ENCODE measurements at places on chromosomes 12 and 14.

DNA sequence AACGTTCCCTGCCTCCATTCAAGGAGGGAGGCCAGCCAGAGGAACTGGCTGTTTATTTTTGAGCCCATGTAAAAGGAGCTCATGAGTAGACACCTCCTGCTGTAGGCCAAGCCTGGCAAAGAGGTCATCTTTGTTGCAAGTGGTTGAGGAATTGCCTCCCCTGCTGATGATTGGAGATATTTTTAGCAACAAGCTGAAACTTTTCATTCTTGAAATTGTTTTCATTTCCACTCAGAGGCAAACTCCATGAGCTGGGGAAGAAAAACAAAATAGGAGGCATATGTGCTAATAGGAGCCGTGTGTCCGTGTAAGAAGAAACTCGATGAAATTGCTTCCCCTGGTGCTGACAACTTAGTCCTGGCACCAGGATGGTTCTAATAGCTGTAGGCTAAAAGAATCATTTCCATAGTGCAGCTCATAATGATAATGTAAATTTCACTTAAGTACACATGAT, 440.1 kb upstream of the FAR2 start:
- DNase-seq, result no peak

DNA sequence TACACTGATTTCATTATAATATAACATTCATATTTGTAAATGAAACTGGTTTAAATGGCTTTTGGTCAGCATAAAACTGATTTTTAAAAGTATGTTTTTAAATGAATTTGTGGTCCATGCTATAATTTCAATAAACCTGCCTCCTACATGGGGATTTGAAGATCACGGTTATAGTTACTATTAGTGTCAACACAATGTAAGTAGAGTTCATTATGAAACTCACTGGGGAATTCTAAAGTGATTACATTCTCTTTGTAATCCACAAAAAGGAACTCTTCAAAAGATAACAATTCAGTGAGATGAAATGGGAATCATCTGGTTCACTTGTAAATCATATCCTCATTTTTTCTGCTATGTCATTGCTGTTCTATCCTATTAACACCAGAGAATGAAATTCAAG, 204.5 kb upstream of the G2E3 start:
- no peak for DNase-seq

DNA sequence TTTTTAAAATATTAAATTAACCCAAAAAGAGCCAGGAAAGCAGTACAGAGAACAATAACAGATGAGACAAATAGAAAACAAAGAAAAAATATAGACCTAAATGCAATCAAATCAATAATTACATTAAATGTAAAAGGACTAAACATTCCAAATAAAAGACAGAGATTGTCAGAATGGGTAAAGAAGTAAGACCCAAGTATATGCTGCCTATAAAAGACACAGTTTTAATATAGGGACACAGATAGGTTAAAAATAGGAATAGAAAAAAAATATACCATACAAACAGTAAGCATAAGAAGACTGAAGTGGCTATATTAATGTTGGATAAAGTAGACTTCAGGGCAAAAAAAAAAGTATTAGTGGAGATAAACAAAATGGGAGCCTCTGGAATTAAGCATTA, 163.1 kb upstream of the BCL2L14 start:
- DNase-seq, result no peak

DNA sequence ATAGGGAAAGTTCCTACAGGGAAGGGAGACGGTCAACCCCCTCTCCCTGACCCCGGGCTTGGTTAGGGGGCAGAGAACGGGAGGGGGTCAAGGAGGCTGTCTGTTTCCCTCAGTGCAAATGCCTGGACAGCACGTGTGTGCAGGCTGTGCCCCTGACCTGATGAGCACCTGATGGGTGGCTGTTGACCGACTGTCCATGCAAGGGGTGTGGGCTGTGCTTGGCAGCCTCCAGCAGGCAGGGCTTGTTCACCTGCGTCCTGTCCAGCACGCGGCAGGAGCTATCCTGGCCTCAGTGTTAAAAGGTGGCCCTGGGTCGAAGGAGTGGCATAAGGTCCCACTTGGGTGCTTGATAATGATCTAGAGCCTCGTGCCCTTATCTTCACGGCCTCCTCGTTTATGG, 221.0 kb downstream of the CACNA1C start:
- no peak for DNase-seq

DNA sequence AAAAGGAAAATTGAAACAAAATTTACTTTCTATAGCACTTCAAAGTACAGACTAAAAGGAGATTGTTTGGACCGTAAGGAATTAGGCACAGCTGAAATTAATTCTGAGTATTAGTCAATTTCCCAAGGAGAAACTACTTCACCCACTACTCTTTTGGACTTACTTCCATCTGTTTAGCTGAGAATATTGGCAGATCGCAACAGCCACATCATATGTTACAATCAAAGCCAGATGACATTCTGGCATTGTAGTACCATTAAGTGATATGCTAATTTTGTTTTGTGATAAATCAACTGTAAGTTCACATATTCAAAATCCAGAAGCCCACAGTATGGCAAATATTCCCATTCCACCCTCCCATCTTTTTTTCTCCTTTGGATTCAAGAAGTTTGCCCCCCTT, 47.1 kb upstream of the ANKS1B start:
- no peak for DNase-seq

DNA sequence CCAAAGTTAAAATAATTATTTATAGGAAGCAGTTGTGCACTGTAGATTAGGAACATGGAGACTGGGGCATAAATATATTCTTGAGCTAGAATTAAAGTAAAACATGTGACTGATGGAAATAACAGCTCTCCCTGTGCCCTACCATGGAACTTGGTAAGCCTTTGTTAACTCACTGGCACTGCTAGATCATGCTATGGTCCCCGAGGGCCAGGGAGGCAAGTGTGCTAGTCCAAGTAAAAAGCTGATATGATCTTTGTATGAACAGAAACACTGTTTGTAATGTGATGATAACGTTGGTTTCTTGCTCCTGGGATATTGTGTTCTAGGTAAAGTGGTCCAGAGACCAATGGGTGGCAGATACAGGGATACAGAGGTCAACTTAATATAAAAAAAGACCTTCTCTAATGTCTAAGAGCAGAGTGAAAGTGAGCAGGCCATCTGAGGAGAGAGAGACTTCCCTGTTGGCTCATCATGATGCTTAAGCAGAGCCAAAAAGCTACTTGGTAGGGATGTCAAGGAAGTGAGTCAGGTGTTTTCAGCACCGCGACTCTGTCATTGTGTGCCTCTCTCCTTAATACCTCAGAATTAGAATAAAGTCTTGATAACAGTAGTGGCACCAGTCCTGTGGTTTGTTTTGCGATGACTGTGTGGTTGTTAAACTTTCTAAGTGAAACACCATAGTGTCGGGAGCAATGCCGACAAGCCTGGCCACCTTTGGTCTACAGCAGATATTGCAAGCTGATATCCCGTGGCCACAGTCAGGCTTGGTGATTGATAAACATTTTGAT, 27.6 kb downstream of the BICD1 start:
- DNase-seq, result peak; percentile 10

DNA sequence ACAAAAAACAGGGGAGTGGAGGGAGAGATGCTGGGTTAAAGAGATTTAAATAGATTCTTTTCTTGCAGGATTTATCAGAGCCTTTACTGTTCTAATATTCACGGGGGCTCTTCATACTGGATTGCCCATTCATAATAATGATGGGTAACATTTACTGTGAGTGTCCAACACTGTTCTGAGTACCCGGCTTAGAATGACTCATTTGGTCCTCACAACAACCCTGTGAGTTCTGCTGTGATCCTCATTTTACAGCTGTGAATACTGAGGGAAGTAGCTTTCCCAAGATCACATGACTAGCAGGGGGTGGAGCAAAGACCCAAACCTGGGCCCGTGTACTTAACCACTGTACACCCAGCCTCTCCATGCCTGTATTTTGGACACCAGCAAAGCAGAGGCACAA, 113.4 kb downstream of the NT5DC3 start:
- DNase-seq, result no peak
